ENCODE measurements at places on chromosomes 1 and 21.

GRCh38 chr1:77639056-77639455 is 43.4 kb downstream of the ZZZ3 start:
- no peak for DNase-seq

- no peak for DNase-seq
These were observed 127.5 kb upstream of the SAMSN1 start for GRCh38 chr21:14673649-14674048.

DNA sequence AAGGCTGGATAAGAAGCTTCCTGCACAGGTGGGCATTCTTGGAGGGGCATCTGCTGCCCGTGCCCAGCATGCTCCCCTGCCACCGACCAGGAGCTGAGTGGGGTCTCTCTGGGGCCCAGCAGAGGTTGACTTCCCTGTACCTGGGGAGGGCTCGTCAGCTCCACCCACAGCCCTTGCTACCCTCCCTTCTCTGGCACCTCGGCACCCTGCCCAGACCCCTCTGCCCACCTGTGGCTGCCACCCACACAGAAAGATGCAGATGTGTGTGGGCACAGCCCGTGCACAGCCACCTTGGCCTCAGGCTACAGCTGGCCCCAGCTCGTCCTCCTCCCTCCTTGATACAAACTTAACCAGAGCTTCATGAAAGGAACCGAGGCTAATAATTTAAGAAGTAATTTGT is 241.2 kb upstream of the VAMP3 start:
- DNase-seq: no peak

- no peak for DNase-seq
These were observed 1.7 kb downstream of the TRPM2 start for GRCh38 chr21:44354775-44355771.

DNA sequence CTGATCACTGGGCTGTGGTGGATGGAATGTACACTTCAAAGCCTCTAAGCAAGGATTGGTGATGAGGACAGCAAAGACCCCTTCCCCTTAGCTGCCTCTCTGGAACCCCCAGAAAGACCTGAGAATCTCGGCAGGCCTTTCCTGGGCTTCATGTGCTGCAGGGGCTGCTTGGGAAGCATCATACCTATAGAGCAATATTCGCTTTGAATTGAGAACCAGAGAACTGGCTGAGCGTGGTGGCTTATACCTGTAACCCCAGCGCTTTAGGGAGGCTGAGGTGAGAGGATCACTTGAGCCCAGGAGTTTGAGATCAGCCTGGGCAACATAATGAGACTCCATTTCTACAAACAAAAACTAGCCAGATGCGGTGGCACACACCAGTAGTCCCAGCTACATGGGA is 22.0 kb downstream of the CSF1 start:
- no peak for DNase-seq

DNA sequence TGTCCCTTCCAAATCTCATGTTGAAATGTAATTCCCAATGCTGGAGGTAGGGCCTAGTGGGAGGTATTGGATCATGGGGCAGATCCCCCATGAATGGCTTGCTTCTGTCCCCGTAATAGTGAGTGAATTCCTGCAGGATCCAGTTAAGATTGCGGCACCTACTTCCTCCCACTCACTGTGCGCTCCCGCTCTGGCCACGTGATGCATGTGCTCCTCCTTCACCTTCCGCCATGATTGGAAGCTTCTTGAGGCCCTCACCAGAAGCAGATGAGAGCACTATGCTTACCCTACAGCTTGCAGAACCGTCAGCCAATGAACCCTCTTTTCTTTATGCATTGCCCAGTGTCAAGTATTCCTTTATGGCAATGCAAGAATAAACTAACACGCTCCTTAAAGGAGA is 14.9 kb upstream of the RAB3GAP2 start:
- no peak for DNase-seq

- DNase-seq: no peak
These were observed 37.0 kb upstream of the ADGRL4 start for GRCh38 chr1:79043506-79043905.

DNA sequence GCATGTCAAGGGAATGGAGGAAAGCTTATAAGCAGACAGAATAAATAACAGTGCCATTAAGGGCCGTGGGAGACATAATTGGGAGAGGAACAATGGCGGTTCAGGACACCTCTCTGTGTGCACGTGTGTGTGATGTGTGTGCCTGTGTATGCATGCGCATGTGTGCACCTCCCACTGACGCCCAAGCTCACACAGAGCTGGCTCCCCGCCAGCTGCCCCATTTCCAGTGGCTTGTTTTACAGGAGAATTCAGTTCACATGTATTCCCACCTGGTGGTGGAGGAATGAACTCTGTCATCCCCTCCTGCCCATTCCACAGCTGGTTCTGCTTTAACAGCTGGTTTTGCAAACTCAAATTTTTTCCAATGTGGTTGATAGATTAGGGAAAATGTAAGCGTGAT is 262.2 kb downstream of the AJAP1 start:
- DNase-seq: no peak

DNA sequence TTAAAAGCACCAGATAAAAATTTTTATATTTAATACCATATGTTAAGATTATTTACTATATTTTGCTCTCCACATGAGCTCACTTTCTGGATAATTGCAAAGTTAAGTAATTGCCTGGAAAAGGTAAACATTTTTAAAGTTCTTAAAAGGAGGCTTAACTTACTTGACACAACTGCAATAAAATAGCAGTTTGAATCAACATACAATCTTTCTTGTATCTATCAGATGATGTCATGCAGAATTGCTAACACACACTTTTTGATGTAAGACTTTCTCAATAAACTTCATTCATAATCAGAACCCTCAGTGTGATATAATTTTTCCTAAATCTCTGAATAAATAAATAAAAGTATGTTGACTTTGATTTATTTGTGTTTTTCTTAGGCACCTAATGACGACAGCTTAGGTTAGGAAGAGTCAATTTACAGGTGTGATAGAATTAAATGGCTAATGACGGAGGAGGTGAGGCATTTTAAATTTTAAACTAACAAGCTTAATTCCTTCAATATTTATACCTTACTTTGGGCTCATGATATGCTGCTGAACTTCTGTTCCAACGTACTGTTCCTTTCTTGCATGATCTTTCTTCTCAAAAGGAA is 99.5 kb downstream of the LYPLAL1 start:
- DNase-seq: no peak

- no peak for DNase-seq
These were observed 35.5 kb upstream of the TTC22 start for GRCh38 chr1:54836594-54836993.

DNA sequence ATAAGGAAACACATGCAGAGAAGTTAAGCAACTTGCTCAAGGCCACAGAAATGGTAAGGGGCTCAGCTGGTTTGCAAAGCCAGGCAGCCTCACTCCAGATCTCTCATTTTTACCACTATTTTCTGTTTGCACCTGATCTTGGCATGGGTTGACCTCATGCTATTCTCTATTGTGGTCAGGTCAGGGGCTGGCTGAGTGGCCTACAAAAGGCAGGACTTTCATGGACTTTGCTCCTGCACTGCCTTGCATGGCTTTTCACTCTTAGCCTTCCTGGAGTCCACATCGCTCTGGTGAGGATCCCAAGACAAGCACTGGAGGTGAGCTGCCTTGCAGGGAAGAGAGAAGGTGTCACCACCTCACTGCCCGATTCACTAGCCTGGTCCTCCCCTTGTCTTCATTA is 56.8 kb upstream of the CSF3R start:
- DNase-seq: no peak

DNA sequence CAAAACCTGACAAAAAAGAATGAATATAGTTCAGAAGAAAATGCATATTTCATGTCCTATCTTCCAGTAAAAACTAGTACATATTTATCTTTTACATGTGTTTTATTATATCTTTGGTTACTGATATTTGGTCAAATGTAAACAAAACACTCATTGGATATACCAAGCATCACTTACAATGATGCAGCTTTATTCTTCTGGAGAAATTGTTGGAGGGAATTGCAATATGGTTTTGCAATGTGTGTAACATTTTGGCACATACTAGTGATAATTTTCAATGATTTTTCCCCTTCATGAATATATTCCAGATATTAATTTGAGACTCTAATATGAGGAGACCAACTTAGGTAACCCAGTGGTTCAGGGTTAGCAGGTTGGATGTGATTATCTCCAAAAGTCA is 146.1 kb downstream of the ZC3H11B start:
- DNase-seq: no peak

DNA sequence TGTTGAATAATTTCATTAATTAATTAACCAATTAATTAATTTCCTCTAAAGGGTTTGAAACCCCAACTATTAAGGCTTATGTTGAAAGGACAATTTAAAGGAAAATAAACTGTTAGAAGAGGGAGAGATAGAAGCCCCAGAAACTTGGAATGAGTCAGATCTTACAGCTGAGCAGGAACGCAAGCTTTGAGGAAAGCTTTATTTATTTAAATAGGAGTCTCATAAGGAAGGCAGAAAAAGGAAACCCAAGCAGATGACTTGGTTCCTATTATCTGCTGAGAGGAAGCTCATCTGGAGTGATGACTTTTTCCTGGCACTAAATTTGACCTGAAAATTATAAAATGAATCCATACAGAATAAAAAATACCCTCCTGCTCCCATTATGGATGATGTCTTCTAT is 105.1 kb downstream of the ROR1 start:
- DNase-seq: no peak

- no peak for DNase-seq
These were observed 9.8 kb upstream of the SLC19A1 start for GRCh38 chr21:45551783-45552695.

DNA sequence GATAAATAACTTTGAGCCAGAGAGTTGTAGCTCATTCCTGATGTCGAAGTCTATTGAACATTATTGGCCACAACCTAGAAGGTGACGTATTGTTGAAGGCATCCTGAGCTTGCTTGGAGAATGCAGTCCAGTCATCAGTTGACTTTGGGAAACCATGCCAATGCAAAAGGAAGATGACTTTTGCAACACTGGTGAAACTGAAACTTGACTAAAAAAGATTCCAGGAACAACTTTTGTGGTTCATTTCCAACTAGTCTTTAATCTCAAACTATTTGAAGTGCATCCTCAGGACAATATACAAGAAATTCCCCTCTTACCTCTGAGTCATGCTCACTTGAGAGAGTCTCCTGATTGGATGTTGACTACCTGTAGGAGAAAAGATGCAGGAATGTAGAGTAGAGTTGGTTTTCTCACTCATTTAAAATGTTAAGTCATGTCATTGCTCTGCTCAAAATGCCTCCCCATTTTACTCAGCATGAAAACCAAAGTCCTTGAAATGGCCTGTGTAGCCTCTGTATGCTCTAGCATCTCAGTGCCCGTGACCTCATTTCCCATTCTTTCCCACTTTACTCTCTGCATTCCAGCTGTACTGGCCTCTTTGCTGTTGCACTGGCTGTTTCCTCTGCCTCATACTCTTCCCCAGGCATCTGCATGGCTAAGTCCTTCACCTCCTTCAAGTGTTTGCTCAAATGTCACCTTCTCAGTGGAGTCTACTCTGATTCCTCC is 24.4 kb upstream of the LEPR start:
- no peak for DNase-seq

DNA sequence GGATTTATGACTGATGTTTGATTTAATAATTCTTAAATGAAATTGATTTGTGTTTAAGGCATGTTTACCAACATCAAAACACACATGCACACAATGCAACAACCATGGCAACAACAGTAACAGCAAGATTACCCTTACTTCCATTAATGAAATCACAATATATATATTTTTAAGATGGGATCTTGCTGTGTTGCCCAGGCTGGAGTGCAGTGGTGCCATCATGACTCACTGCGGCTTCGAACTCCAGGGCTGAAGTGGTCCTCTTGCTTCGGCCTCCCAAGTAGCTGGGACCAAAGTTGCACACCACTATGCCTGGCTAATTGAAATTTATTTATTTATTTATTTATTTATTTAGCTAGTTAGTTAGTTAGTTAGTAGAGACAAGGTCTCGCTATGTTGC is 27.7 kb downstream of the NEK7 start:
- no peak for DNase-seq

DNA sequence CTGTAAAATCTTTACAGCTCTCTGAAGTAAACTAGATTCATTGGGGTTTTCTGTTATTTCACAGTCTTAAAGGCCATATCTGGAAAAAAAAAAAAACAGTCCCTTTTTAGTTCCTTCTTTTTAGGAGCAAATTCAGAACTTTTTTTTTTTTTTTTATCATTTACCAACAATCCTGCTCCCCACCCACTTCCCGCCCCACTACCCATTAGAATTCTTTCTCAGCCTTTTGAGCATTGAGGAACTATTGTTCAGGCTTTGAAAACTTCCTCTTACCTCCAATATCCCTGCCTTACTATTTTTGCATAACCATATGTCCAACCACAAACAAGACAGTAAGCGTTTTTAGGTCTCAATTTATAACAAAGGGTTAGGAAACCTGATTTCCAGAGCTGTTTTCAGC is 330.1 kb downstream of the PLPP3 start:
- DNase-seq: no peak

DNA sequence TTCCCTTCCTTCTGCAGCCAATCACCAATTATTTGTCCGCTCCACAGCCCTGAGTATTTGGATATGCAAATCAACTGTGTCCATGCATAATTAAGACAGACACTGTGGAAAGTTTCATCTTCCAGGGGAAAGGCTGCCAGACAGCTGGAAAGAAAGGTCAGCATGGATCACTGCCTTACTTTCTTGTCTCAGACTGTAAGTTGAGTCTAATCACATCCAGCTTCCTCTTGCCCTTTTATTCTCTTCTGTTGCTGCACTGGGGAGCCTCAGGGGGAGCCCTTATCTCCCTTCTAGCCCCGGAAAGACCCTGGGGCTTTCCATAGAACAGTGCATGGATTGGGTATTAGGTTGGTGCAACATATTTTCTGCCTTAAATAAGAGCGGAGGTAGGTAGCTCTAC is 182.9 kb downstream of the OMA1 start:
- no peak for DNase-seq

- DNase-seq: peak; percentile 71
These were observed 14.1 kb upstream of the NUAK2 start for GRCh38 chr1:205335692-205336091.

DNA sequence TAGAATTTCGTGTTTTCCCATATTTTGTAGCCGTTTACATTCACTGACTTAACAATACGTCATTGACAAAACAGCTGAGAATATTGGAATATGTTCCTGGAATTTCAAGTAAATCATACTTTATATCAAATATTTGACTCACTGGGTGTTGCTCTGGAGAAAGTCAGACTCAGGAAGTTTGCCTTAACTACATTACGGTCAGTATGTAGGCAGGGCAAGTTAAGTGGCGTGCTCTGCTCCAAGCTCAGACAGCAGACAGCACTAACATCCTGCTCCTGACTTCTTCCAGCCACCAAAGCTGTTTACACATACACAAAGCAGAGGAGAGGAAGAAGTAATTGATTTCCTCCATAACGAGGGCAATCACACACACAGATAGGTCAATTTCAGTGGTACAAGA is 414.6 kb downstream of the LRRIQ3 start:
- no peak for DNase-seq

GRCh38 chr1:66778969-66779368 is 22.1 kb downstream of the INSL5 start:
- DNase-seq: no peak

GRCh38 chr21:29975776-29976175 is 36.0 kb upstream of the GRIK1 start:
- DNase-seq: no peak

DNA sequence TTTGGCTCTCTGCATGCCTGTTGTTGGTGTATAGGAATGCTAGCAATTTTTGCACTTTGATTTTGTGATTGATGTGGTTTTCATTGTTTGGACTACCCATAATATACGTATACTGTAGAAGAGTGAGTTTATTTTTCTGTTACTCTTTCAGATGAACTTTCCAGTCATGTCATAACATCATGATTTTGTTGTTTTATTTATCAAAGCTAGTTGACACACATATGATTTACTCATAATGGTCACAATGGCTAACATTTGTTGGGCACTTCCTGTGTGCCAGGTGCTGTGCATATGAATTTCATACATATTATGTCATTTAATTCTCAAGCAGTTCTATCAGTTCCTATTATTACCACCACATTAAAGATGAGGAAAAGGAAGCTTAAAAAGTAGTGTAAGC is 98.1 kb upstream of the GUCA2B start:
- no peak for DNase-seq

Measured in T-helper 9 cell (primary cell).